ENCODE measurements at places on chromosomes 13 and 19.

- no peak for DNase-seq
Observed at GRCh38 chr13:55727683-55728082, 1413.0 kb upstream of the PRR20A start.

GRCh38 chr19:6021878-6022569, 44.1 kb upstream of the RANBP3 start:
- peak; percentile 62 for DNase-seq

DNA sequence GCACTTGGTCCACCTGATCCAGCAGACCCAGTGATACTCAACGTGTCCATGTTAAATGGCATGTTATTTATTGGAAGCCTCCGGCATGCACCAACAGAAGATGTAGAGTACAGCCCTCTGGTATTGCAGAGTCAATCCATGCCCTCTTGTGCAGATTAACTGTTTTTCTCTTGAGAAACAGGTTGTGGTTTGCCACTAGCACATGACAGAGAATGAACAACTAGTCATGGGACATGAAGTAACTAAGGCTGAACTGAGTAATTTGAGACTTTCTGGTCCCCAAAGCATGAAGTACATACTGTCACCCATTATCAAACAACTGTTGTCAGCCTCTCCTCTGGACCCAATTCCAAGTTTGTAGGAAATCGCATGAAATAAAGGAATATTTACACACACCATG, 3.2 kb downstream of the ZNF562 start:
- no peak for DNase-seq

DNA sequence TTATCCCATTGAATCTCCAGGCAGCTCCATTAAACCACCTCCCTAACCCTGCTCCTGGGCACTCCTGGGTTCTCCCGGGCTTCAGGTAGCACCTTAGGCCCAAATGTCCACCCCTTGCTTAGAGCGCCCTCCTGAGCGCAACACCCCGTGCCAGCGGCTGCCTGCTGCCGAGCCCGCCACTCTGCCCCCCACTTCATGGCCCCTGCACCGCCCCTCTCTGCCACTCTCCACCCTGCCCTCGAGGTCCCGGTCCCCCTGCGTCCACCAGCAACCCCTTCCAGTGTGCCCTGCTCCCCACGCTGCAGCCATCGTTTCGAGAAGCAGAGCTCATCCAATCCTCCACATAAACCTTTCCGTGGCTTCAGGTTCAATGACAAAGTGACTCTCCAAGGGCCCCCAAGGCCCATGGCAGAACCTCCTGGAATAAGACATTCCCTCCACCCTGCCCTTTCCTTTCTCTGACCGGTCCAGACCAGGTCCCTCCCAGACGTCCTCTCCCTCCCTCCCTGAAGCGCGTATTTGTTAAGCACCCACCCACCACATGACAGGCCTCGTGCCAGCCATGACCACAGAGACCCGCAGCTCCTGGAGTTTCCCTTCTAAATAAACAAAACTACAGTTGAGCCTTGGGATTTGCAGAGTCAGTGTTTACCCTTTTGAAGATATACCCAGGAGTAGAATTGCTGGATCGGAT, 66.6 kb downstream of the ARHGEF18 start:
- no peak for DNase-seq

DNA sequence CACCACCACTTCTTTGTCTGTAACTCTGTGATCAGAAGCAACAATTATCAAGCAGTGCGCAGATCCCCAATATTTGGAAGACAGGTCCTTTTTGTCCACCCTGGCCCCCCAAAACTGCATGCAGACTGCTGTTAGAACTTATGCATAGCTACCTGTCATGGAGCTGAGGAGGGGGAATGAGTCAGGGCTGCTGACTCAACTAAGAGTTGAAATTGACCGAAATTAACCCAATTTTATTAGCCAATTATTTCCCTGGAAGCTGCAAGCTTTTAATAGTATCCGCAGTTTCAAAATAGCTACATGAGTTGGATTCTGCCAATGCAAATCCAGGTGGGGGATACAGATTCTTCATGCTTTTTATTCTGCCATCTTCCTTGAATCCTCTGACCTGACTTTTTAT, 14.0 kb upstream of the ZNF491 start:
- DNase-seq: no peak

DNA sequence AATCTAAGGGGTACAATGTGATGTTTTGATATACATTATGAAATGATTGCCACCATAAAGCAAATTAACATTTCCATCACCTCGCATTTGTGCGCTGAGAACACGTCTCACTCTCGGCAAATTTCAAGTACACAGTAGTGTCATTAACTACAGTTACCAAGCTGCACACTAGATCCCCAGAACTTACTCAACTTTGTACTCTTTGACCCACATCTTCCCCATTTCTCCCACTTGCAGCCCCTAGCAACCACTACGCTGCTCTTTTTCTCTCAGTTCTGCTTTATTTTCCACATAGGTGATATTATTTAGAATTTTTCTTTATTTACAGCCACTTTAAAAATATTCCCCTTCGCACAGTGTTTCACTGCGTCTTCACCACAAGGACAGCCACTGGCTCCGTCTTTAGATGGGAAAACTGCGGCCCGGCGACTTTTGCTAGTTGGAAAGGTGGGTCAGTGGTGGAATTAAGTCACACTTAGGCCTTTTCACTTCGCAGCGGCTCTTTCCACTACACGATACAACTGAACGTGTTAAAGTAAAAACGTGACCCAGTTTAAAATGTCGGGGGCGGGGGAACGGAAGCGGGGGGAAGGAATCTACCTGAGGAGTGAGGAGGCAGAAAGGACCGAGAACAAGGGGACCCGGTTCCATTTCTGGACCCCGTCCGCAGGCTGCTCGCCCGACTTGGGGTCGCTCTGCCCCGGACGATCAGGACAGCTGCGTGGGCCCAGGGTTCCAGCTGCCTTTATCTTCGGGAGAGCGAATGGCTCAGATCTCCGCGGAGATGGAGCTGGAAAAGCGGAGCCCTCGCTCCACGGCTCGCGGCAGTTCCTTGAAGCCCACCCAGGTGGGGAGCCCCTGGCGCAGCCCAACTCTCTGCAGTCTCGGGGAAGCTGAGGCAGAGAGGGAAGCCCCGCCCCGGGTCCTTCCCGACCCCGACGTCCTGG, 486.1 kb downstream of the UQCRFS1 start:
- no peak for DNase-seq

DNA sequence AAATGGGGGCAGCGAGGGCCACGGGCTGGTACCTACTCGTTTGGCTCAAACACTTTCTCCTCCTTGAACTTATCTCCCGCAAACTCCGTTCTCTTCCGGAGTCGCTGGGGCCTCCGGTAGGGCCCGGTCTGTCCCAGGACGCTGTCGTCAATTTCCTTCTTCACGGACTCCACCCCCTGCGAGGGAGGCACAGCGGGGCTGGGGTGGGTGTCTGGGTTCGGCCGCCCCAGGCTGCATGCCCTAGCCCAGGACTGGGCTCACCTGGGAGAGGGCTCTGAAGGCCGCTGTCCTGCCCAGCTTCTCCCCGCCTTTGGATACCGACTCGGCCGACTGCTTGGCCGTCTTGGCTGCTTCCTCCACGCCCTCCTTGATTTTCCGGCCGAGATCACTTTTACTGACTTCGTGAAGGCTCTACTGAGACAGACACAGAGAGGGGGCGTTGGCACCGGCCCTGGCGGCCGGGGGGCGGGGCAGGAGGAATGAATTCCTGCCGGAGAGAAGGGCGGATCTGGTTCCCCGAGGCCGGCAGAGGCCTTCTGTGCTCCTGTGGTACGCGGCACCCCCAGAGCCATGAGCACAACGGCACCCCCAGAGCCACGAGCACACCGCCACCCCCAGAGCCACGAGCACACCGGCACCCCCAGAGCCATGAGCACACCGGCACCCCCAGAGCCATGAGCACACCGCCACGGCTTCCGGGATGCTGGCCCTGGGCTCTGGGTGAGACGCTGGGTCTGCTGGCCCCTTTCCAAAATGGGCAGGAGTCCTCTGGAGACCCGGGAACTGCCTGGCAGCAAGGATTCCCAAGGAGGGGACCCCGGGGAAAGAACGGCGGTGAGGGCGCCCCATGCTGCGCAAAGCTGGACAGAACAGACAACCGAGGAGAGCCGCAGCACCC, 8.1 kb upstream of the CTXN1 start:
- DNase-seq: no peak

- no peak for DNase-seq
Observed at GRCh38 chr13:50593207-50593606, 250.3 kb downstream of the DLEU7 start.

DNA sequence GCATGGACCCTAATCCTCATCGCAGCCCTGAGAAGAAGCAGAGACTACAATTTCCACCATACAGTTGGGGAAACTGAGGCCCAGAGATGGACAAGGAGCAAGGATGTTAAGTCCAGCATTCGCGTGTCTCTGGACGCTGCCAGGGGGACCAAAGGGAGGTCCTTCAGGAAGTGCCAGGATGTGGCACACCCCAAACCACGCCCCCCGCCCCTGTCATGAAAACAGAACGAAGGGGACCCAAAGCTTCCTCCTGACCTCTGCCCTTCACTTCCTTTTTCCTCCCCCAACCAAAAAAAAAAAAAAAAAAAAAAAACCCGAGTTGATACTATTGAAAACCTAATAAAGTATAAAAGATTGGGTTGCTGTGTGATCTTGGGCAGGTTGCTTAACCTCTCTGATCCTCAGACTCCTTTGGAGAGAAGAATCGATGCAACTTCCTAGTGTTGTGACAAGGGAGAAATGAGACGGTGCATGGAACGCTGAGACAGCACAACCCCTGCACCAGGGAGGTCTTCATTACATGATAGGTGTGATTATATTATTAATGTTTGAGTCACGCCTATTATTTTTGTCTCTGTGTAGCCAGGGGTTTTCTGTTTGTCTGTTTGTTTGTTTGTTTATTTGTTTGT, 2.7 kb upstream of the ZBTB7A start:
- DNase-seq: peak; percentile 55

GRCh38 chr13:95865080-95865615, 188.1 kb downstream of the UGGT2 start:
- no peak for DNase-seq

- no peak for DNase-seq
Observed at GRCh38 chr19:9917321-9917720, 19.0 kb downstream of the OLFM2 start.

- DNase-seq: no peak
Observed at GRCh38 chr13:60583196-60583888, 186.3 kb downstream of the TDRD3 start.

DNA sequence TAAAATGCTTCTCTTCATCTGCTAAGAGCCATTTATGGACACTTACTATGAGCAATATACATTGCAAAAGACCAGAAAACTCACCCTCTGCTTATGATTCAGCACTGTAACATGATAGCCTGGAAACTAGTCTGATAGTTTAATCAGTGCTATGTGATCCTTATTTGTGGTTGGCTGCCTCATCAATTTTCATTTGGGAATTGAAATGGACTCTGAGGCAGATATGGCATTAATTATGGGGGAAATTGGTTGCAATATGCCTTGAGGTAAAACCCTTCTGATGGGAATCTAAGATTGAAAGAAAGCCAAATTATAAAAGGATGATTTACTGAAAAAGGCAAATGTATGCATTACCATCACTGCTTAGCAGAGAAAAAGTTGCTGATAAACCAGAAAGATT, 33.5 kb downstream of the FAM216B start:
- DNase-seq: no peak

DNA sequence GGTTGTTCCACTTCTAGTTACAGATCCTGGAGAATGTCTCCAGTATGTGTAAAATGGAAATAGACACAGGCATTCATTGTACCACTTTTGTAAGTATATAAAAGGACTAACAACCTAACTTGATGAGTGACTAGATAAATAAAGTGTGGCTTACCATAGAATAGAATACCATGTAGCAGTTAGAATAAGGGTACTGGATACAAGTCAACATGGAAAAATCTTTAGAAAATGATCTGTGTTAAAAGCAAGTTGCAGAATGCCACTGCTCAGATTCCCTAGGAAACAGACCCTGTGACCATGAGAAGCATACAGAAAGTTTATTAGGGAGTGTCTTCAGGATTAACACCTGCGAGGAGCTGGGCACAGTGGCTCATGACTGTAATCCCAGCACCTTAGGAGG, 25.9 kb upstream of the RNASEH2B start:
- DNase-seq: no peak

DNA sequence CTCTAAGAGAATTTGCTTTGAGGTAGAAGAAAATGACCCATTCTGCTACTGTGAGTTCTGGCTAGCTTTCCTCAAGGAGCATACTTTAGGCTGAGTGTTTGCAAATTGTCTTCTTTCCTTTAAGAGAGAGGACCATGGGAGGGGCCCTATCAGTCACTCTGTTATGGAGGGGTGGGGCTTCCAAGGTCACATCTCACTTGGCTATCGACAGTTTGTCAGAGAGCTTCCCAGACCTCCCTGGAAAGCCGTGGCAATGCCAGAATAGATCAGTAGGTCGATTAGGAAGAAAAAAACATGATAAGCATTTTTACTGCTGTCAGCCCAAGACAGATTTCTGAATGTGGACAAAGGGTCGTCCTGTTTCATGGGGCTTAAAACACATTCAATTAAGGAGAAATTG, 93.3 kb downstream of the OXGR1 start:
- no peak for DNase-seq

GRCh38 chr13:75537401-75538365, at the start of gene COMMD6:
Gene COMMD6 (minus strand): TSS chr13:75537841. CDS start chr13:75537805, 36 bp downstream.
- DNase-seq: peak; percentile 48
